Heart right ventricle (tissue), 16 donors: ENCODE measurements at places on chromosomes 12 and 14.

DNA sequence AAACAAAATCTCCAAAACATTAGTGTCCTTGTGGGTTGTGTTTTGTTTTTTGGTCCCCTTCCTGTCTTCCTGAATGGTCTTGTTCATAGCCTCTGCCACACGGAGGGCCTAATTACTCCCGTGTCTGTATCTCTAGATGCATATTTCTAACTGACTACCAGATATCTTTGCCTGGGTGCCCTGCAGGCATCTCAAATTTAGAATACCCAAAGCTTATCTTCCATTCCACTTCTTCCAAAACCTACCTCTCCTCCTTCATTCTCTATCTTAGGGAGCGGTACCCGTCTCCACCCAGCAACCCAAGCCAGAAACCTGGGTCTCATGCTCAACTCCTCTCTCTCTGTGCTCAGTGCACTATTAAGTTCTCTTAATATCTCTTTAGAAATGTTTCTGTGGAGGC lies 10.9 kb upstream of the METAP2 start:
- no peak for DNase-seq

- DNase-seq: no peak
Measured at GRCh38 chr12:25347716-25348592, 97.2 kb upstream of the KRAS start.

- no peak for DNase-seq
Measured at GRCh38 chr12:77888611-77889010, 57.9 kb downstream of the NAV3 start.

- no peak for DNase-seq
Measured at GRCh38 chr12:6198556-6198955, 1.6 kb upstream of the CD9 start.

GRCh38 chr14:76203086-76204001 lies 51.6 kb downstream of the GPATCH2L start:
- DNase-seq: peak; percentile 7
